ENCODE measurements at places on chromosomes 4 and X.

DNA sequence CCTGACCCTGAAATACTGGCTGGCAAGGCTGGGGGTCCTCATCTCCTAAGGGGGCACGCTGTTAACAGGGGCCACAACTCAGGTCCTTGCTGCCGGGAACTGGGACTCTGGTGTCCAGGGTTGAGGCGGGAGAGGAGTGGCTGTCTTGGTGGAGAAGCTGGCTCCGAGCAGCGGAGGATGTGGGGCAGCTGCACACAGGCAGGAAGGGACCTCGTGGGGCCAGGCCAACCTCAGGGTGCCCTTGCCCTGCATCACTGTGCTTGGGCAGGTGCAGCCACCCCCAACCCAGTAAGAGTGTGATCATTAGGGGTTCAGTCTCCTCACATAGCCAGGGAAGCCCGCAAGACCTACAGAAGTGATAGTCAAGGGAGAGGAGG, 12.6 kb upstream of the PDE6B start:
- DNase-seq = no peak

DNA sequence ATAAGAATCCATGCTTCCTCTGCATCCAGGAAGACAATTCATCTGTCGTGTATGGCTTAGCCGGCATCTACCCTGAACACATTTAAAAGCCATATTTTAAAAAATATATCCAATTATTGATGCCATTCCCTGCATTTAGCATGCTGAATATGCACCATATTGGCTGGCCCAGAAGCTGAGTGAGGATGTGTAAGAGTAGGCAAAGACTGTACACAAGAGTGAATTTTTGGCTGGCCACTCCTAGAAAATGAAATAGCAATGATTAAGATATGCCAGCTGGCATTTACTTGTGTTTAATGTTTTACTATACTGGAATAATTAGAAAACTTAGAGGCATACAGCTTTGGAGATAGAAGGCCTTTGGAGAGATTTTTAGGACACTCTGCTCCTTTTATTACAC, 25.8 kb downstream of the GABRA4 start:
- DNase-seq = no peak

GRCh38 chr4:1756079-1756478, 34.8 kb downstream of the TACC3 start:
- DNase-seq = no peak

DNA sequence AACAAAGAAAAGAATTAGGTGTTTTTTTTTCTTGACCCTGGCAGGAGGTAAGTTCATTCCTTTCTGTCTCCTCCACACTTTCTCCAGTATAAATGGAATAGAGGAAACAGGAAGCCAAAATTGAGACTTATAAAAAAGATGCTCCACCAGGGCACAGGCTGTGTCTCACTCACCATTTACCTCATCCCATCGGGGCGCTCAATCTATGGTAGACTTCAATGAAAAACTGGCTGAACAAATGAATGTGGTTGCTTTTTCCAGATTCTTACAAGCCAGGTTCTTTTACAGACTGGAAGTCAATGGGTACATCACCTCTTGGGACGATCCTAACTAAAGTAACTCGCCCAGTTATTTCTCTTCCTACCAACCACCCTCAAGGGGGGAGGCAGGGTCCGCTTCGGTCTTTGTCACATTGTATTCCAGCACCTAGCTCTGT, 685 bp downstream of the COMMD8 start:
- DNase-seq = no peak
